H54 (cell line): ENCODE measurements at places on chromosomes 6 and 20.

GRCh38 chr20:62778601-62779416, 17.5 kb upstream of the MRGBP start:
- no peak for DNase-seq

DNA sequence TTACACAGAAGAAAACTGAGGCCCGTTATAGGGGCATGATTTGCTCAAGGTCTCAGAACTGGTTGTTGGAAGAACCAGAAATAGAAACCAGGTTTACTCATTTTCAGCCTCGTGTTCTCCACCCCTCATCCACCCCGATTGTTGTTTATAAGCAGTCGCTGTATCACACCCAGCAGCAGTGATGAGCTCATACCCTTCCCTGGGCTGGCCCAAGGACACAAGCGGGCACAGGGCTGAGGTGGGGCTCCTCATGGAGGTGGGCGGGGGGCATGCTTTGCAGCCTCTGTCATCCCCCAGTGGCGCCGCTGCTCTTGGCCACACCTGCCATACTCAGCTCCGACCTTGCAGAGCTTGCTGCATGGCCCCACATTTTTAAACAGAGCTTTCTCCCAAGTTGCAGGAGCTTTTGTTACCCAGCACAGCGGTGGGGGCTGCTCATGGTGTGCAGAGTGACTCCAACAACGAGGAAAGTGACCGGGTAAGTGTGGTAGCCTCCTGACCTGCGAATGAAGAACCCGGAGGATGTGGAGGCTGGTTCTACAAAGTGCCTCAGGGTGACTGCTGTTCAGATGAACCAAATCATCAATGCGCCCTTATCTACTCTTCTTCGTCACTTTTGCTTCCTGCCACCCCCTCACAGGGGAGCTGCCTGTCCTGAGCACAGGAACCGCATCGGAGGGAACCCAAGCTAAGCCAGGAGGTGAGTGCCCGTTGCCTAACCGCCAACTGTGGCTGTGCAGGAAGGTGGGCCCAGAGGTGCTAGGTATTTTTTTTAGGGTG, 43.6 kb upstream of the NKX2-2 start:
- DNase-seq: no peak

DNA sequence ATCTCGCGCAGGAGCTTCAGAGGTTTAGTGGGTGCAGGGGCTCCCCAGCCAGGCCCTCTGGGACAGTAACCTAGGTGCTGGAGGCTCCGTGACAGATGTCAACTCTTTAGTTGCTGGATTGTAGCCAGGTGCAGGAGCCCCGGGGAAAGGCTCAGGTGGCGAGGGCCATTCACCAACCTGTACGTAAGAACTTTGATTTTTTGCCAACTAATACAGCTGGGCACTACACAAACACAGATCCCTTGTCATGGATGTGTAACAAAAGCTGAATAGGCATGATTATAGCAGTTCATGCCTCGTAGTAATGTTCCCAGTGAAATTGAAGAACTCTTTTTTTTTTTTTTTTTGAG, 82.6 kb downstream of the CDC5L start:
- DNase-seq: no peak

DNA sequence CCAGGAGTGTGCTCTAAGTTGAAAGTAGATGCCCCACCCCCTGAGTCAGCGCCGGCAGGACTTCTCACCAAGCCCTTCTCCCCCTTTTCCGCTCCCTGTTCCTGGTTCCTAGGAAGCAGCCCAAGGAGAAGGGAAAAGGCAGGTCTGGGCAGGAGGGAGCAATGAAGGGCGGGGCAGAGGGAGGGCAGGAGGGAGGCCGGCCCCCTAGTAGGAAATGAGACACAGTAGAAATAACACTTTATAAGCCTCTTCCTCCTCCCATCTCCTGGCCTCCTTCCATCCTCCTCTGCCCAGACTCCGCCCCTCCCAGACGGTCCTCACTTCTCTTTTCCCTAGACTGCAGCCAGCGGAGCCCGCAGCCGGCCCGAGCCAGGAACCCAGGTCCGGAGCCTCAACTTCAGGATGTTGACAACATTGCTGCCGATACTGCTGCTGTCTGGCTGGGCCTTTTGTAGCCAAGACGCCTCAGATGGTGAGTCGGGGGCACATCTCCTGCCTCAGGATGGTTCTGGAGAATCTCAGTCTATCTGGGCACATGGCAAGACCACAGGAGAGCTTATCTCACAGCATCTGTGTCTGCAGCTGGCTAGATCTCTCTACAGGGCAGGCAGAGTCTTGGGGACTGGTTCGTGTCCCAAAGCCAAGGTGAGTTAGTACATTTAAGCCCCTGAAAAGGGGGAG, at the start of gene PROCR:
Gene PROCR (plus strand): TSS at position 320 of the 681 bp plus-strand sequence. CDS start 83 bp downstream, at position 403.
- DNase-seq: peak; percentile 95

DNA sequence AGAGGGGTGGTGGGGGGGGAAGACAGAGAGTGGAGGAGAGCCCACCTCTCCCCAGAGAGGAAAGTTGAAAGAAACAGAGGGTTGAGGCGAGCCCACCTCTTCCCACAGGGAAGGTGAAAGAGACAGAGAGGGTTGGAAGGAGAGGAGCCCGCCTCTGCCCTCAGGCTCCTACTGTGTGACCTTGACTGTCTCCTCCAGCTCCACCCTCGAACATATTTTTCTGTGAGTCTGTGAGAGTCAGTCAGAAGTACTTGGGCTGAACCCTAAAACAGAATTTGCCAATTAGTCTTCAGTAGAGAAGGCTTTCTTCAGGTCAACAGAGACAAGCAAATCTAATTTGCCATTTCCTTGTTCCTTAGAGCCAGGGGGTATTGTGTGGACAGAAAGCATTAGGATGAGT, 153.7 kb upstream of the SNX9 start:
- no peak for DNase-seq

- DNase-seq: peak; percentile 18
These were observed 18.4 kb downstream of the SERAC1 start for GRCh38 chr6:158149641-158150040.

- no peak for DNase-seq
These were observed 70.9 kb downstream of the PACRG start for GRCh38 chr6:162798546-162799266.

DNA sequence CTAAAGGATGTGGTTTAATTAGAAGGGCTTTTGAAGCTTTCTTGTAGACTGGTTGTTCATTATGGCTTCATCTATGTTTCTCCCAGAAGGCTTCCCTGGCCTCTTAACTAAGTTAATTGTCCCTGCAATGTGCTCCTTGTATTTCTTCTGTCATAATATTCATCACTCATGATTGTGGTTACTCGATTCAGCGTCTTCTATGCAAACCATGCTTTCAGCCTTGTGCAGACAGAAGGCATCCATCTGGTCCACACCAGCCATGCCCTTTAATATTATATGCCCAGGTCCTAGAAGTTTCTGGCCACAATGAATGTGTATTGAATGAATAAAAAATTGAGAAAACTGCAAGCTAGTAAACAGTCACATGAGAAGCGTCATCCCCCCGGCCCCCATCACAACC, 163.2 kb downstream of the KHDC1L start:
- DNase-seq: no peak

DNA sequence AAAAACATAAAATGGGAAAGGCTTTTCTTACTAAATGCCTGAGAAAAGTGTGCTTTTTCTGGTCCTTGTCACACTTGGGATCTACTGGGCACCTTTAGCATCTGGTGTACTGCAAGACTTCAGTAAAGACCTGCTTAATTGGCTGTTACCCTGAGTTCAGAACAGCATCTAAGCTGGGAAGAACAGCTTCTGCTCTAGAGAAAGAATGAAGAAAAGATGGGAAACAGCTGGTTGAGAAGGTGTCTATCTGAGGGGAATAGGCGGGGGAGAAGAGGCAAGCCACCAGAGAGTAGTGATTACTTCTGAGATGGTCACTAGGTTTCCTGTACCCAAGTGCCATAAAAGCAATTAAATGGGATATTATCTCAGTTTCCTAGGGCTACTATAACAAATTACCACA, 128.2 kb upstream of the SPACA1 start:
- DNase-seq: no peak

DNA sequence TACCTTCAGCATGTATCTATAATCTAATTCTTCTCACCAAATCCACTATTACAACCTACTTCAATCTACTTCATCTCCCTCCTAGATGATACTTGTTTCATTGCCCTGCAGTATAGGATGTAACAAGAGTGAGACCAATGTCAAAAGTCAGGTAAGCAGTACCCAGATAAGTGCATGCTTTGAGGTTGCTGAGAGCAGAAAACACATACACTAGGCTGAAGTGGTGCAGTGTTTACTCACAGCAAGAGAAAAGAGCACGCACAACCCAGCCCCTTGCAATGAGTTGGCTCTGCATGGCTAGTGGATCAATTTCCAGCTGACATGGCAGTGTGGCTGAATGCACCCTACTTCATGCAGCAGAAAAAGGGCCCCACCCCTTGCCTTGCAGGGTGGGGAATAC, 199.9 kb downstream of the EPHA7 start:
- DNase-seq: no peak

GRCh38 chr6:140320081-140321080, 945.9 kb upstream of the CITED2 start:
- DNase-seq: no peak

- DNase-seq: no peak
These were observed 980.9 kb upstream of the GJE1 start for GRCh38 chr6:141151710-141152417.

- no peak for DNase-seq
These were observed 30.9 kb downstream of the HEBP2 start for GRCh38 chr6:138434925-138435324.

DNA sequence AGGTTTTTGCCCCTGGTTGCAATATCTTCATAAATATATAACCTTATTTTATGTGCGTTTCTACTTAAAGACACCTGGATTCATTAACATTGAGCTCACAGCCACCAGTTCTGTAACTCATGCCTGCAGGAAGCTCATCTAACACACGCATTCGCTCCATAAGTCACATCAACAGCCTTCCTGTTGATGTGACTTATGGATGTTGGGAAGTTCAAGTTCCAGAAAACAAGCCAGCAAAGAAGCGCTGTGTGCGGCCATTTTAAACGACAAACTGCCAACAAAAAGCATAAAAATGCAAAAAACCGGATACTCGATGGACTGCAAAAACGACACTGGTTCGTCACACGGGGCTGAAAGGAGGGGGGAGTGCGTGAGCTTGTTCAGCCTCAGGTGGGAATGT, 77.9 kb upstream of the NFATC2 start:
- no peak for DNase-seq

GRCh38 chr6:107491138-107491609, 1.3 kb downstream of the SOBP start:
- no peak for DNase-seq

DNA sequence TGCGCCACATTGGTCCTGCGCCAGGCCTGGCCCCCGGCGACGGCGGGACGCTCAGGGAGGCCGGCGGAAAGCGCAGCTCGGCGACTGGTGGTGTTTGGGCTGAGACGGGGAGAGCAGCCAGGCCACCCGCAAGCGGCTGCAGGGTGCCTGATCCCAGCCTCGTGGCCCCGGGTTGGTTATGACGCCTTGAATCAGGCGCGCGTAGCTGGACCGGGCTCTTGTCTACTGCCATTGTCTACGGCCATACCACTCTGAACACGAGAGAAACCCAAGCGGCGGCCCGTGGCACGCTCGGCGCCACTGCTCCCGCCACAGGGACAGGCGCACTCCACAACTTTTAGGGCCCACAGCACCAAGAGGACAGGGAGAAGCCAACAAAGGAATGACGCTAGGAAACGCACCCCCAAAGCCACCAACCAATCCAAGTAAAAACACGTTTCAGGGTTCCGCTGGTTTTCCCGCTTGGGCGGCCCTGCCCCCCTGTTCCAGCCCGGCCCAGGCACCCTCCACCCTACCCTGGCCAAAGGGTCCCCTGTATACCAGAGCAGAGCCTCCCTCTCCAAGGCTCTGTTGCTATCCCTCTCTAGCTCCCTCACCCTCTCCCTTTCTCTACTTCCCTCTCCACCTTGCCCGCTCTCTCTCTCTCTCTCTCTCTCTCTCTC, 1849.3 kb upstream of the DEFB115 start:
- DNase-seq: no peak

- DNase-seq: no peak
These were observed 16.0 kb downstream of the SMPDL3A start for GRCh38 chr6:122804962-122805485.

GRCh38 chr6:146050168-146050567, 21.3 kb downstream of the GRM1 start:
- no peak for DNase-seq

- DNase-seq: no peak
These were observed 62.9 kb downstream of the ESR1 start for GRCh38 chr6:151870375-151870774.

- DNase-seq: no peak
These were observed 6.4 kb upstream of the PSMG4 start for GRCh38 chr6:3252369-3252768.

GRCh38 chr6:13308332-13308731, 20.0 kb downstream of the TBC1D7 start:
- DNase-seq: no peak

- DNase-seq: no peak
These were observed 228.2 kb downstream of the TMEM242 start for GRCh38 chr6:157095084-157095483.

DNA sequence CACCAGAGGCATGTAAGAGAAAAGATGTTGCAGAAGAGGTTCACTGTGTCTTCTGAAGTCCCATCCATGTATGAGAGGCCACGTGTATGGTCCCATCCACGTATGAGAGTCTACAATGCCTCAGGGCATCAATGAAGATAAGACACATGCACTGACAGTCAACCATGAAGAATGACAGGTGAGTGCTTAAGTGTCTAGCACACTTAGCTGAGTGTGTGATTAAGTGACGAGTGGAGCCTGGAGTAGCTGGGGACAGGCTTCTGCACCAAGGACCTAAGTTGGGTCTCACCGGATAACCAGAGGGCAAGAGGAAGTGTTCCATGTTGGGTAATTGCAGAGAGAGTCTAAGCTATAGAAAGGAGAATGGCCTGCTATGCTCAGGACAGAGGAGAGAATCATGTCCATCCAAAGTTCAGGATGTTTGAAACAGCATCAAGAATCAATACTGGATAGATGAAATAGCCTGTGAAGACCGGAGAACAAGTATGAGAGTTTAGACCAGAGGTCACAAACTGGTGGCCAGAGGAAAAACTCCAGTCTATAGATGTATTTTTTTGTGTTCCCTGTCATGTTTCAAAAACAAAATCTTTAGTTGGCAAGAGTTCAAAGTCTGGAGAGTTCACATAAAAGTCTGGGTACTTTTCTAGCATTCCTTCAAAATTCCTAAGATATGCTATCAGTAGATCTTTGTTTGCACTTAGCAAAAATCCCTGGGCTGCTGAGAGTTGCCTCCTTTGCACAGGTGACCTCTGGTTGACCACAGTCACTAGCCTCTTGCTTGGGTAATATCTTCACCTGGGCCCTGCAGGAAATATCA, 165.8 kb downstream of the KIF16B start:
- DNase-seq: no peak

GRCh38 chr6:151493804-151494234, at the start of gene CCDC170:
Gene CCDC170, plus strand, starts transcription at chr6:151494017. Its CDS starts 112 bp downstream, at chr6:151494129.
- DNase-seq: no peak
